Glomerular endothelial cell (primary cell): ENCODE measurements at places on chromosomes 2 and 18. TPM values are rescaled to one million over a fixed set of nuclear protein-coding genes. Genes with fewer than 3 reads are reported as not detected.

Gene ITGA6
- 288 and 382 TPM in 2 replicates for total RNA-seq

Gene SGPP2
- 1.4 TPM in 1 of 2 replicates, not detected in the other for total RNA-seq

Gene CDH20
- total RNA-seq: 0.24 TPM in 1 of 2 replicates, not detected in the other

Gene GRB14
- 1.2 and 3.2 TPM in 2 replicates for total RNA-seq
